ENCODE measurements at places on chromosomes 6 and 20. TPM values are rescaled to one million over a fixed set of nuclear protein-coding genes. Genes with fewer than 3 reads are reported as not detected.

GRCh38 chr20:10047427-10047826, 12.6 kb downstream of the ANKEF1 start:
- H3K27ac ChIP-seq = no peak overlapping the region
- H3K4me1 ChIP-seq = no peaks in the 10 kb centered on the region
- no peaks in the 10 kb centered on the region for H3K36me3 ChIP-seq
- H3K4me3 ChIP-seq = no peak overlapping the region
- no peak for DNase-seq

PRDM13 gene
- total RNA-seq = not detected

- DNase-seq = no peak
- H3K36me3 ChIP-seq = no peaks in the 10 kb centered on the region
- H3K27me3 ChIP-seq = peaks cover 4% of the 10 kb centered on the region
- H3K4me1 ChIP-seq = peaks cover under 1% of the 10 kb centered on the region
- no peak overlapping the region for H3K27ac ChIP-seq
Measured at GRCh38 chr6:41644297-41644879, 6.1 kb downstream of the MDFI start.

DNA sequence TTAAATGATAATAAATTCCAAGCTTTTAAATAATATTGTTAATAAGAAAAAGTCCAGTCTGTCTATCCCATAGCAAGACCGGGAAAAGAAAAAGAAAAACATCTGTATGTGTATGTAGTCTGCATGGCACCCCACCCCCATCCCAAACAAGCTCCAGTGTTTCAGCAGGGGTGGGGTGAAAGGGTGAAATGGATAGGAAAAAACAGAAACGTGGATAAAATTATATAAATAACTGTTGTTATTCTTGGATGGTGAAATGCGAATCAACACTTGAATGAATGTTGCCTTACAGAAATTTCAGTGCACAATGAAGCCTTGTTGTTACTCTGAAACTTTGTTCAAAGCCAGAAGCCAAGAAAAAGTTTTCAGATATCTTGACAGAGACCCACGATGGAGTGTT, 31.4 kb downstream of the HAO1 start:
- no peaks in the 10 kb centered on the region for H3K36me3 ChIP-seq
- H3K4me1 ChIP-seq = peaks cover 4% of the 10 kb centered on the region
- no peak for DNase-seq
- H3K27me3 ChIP-seq = no peaks in the 10 kb centered on the region

SESN1 gene
- total RNA-seq = 102 TPM

DNAH8 gene
- not detected for total RNA-seq

DNA sequence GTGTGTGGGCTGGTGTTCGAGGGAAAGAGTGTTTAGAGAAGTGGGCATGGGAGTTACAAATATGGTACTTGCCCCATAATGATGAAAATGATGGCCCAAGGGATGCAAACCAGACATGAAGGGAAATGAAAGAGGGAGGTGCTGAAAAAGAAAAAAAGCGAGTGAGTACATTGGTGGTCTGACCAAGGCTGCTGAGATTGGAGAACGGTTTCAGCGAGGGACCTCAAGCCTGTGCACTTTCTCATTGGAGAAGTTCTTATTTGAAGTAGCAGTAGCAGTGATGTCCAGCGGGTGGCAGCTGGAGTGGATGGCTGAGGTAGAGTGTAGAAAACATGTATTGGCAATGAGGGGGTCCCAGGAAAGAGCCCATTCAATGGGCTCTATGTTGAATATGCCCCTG, 54.8 kb downstream of the TNFAIP3 start:
- no peak overlapping the region for H3K4me3 ChIP-seq
- H3K27me3 ChIP-seq = no peaks in the 10 kb centered on the region
- H3K27ac ChIP-seq = no peak overlapping the region
- peaks cover 11% of the 10 kb centered on the region for H3K4me1 ChIP-seq

- no peaks in the 10 kb centered on the region for H3K36me3 ChIP-seq
- no peak overlapping the region for H3K4me3 ChIP-seq
- DNase-seq = no peak
- H3K4me1 ChIP-seq = no peaks in the 10 kb centered on the region
- no peak overlapping the region for H3K27ac ChIP-seq
Measured at GRCh38 chr6:79694156-79694555, 63.0 kb downstream of the SH3BGRL2 start.

DEFB119 gene
- total RNA-seq = not detected

- H3K4me3 ChIP-seq = no peak overlapping the region
- H3K27me3 ChIP-seq = no peaks in the 10 kb centered on the region
- DNase-seq = no peak
- H3K4me1 ChIP-seq = no peaks in the 10 kb centered on the region
Measured at GRCh38 chr6:82906951-82907350, 158.7 kb downstream of the UBE3D start.

DNA sequence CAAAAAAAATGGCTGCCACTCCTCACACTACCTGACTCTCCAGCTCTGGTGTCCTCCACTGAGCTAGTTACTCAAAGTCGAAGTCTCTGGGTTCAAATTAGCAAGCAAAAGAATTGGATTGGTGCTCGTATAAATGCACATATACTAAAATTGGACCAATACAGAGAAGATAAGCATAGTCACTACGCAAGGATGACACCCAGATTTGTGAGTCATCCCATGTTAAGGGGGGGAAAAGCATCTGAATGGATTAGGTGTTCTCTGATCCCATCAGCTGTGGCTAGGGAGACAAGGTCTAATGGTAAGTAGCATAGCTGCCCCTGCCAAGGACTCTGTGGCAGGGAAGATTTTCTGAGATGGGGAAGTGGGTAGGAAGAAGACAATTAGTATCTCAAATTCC, 18.3 kb upstream of the AMD1 start:
- no peaks in the 10 kb centered on the region for H3K27me3 ChIP-seq
- H3K4me1 ChIP-seq = no peaks in the 10 kb centered on the region
- no peak overlapping the region for H3K27ac ChIP-seq
- DNase-seq = no peak

KHDRBS2 gene
- 0.27 TPM for total RNA-seq

GRCh38 chr20:33362898-33363297, 38.4 kb downstream of the CDK5RAP1 start:
- no peak overlapping the region for H3K4me3 ChIP-seq
- no peak for DNase-seq
- peaks cover 51% of the 10 kb centered on the region for H3K36me3 ChIP-seq
- no peaks in the 10 kb centered on the region for H3K4me1 ChIP-seq
- no peaks in the 10 kb centered on the region for H3K27me3 ChIP-seq

DNA sequence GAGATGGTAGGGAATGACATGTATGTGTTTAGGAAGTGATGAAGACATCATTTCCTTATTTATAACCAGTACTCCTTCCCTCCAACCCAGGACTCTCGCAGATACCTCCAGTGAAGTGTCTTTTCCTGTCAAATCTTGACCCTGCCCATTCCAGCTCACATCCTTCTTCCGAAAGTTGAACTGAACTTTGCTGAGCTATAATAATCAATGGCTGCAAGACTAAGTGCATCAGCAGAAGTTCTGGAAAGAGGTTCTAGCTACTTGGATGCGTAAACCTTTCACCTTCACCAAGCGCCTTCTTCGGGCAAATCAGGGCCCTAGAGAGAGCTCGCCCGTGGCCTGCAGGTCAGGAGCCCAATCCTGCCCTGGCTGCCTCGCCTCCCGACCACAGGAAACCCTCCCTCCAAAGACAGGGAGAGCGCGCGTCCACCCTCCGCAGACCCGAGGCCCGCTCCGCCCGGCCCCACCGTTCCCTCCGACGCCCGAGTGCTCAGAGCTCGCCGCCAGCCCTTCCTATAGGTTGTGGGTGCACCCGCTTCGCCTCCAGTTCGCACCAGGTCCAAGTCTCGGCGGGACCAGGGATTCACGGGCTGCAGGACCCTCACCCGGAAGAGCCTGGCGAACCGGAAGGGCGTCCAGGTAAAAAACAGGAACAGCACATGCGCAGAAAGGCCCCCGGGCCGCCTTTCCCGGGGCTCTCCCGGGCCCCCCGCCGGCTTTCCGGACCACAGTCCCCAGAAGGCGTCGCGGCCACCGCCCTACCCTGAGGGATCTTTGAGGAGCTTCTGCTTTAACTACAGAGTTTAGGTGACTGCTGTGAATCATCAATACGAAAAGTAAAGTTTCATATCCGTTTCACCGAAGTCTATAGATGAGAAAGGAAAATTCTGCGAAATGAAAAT, at the start of gene ZNF334:
TSS of gene ZNF334 (minus strand) at position 617 of the 902 bp plus-strand sequence. CDS start 1,457 bp downstream, outside the sequence.
- peak within 1 kb of the TSS; percentile 67 for H3K4me3 ChIP-seq
- peak; percentile 76 for DNase-seq
- peaks cover 6% of the 10 kb centered on the region for H3K4me1 ChIP-seq
- H3K27ac ChIP-seq = peak within 1 kb of the TSS; percentile 51

KIAA1755 gene
- 20.4 TPM for total RNA-seq

DNA sequence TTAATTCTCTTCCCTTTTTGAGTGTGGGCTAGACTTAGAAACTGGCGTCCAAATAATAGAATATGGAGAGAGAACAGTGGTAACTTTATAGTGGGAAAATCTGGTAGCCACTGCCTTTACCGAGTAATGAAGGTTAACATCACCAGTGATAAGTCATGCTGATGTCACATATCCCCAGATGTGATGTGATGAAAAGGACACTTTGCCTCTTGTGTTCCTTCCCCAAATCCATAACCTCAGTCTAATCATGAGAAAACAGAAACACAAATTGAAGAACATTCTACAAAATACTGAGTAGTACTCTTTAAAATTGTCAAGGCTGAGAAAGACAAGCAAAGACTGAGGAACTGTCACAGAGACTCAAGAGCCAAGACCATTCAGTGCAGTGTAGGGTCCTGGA, 17.8 kb downstream of the ANKS1A start:
- no peaks in the 10 kb centered on the region for H3K4me1 ChIP-seq
- no peaks in the 10 kb centered on the region for H3K27me3 ChIP-seq
- no peaks in the 10 kb centered on the region for H3K36me3 ChIP-seq

- H3K27me3 ChIP-seq = no peaks in the 10 kb centered on the region
- H3K4me1 ChIP-seq = no peaks in the 10 kb centered on the region
- peaks cover 17% of the 10 kb centered on the region for H3K36me3 ChIP-seq
- no peak overlapping the region for H3K27ac ChIP-seq
Measured at GRCh38 chr20:17941087-17941825, 27.3 kb downstream of the SNX5 start.

DNA sequence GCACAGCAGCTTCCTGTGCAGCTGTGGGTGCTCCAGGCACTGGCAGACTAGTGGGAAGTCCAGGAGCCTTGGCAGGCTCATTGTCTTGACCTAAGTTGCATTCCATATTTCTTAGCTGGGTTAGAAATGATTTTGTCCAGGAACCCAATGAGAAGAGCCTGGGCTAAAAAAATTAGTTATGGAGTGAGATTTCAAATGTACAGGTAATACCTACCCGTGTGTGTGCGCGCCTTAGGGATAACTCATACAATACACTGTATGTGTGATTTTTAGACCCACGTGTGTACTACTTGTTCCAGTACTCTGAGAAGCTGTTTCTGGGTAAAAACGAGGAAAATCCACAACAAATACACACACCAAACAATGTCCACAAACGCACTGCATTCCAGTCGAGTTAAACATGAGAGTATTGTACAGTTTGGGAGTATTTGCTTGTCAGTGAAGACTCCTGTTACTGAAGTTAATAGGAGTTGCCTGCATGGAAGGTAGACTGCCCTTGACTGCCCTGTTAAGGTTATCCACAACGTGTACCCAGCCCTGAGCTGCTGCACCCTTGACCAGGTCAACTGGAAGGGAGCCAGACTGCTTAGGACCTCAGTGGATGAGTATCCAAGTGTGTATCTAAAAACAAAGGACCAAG, 1.4 kb downstream of the PAQR8 start:
- no peaks in the 10 kb centered on the region for H3K36me3 ChIP-seq
- DNase-seq = no peak
- H3K27ac ChIP-seq = peak overlapping the region; percentile 89
- H3K27me3 ChIP-seq = no peaks in the 10 kb centered on the region
- H3K4me1 ChIP-seq = peaks cover 43% of the 10 kb centered on the region

GRCh38 chr20:62201173-62202082, 18.6 kb downstream of the MTG2 start:
- H3K36me3 ChIP-seq = peaks cover 24% of the 10 kb centered on the region
- DNase-seq = no peak
- H3K4me1 ChIP-seq = no peaks in the 10 kb centered on the region
- no peaks in the 10 kb centered on the region for H3K27me3 ChIP-seq
- H3K4me3 ChIP-seq = no peak overlapping the region
- no peak overlapping the region for H3K27ac ChIP-seq

DNA sequence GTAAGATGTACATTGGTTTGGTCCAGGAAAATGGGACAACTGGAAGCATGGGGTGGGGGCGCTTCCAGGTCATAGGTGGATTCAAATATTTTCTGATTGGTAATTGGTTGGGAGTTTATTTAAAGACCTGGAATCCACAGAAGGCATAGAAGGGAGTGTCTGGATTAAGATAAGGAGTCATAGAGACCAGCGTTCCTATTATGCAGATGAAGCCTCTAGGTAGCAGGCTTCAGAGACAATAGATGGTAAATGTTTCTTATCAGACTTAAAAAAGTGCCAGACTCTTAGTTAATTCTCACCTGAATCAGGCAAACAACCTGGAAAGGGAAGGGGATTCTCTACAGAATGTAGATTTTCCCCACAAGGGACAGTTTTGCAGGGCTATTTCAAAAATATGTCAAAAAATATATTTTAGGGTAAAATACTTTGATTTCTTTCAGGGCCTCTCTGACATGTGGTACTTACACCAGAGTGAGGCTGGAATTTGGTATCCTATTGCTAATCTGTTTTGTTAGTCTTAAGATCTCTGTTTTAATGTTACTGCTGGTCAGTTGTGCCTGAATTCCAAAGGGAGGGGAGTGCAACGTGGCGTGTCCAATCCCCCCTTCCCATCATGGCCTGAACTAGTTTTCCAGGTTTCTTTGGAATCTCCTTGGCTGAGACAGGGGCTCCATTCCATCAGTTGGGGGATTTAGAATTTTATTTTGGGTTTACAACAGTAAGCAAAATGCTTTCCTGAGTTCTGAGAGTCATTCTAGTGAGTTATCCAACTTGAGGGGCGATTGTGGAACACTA, 25.1 kb downstream of the PIGT start:
- no peak overlapping the region for H3K27ac ChIP-seq
- no peaks in the 10 kb centered on the region for H3K36me3 ChIP-seq
- H3K27me3 ChIP-seq = no peaks in the 10 kb centered on the region

GRCh38 chr6:69622924-69623323, 173.9 kb downstream of the LMBRD1 start:
- H3K36me3 ChIP-seq = no peaks in the 10 kb centered on the region
- H3K27me3 ChIP-seq = no peaks in the 10 kb centered on the region
- H3K4me1 ChIP-seq = no peaks in the 10 kb centered on the region

GRCh38 chr6:139925894-139926641, 551.6 kb upstream of the CITED2 start:
- H3K27me3 ChIP-seq = no peaks in the 10 kb centered on the region
- H3K4me1 ChIP-seq = no peaks in the 10 kb centered on the region
- no peak overlapping the region for H3K4me3 ChIP-seq
- DNase-seq = no peak
- no peak overlapping the region for H3K27ac ChIP-seq

GRCh38 chr6:73951183-73951582, 255.2 kb downstream of the CD109 start:
- H3K36me3 ChIP-seq = no peaks in the 10 kb centered on the region
- H3K4me3 ChIP-seq = no peak overlapping the region
- no peak overlapping the region for H3K27ac ChIP-seq
- no peaks in the 10 kb centered on the region for H3K27me3 ChIP-seq
